Cerebellum (tissue), 4 donors: ENCODE measurements at places on chromosomes 12 and 14. TPM values are rescaled to one million over a fixed set of nuclear protein-coding genes. Genes with fewer than 3 reads are reported as not detected.

PTPN21 gene
- total RNA-seq = 13.2 TPM

KRT83 gene
- not detected for total RNA-seq

TMEM132C gene
- 21.4 TPM for total RNA-seq

MORN3 gene
- total RNA-seq = 1.6 TPM

MYRFL gene
- 0.91 TPM for total RNA-seq

TTC9 gene
- total RNA-seq = 15.5 TPM

CLEC2B gene
- total RNA-seq = 3.7 TPM

C12orf50 gene
- 0.36 TPM for total RNA-seq

RERGL gene
- total RNA-seq = 0.91 TPM

KLHL28 gene
- 36.3 TPM for total RNA-seq

GRIN2B gene
- total RNA-seq = 44.9 TPM

GLRX5 gene
- 20.3 TPM for total RNA-seq

PTPRQ gene
- 0.73 TPM for total RNA-seq
